Suprapubic skin (tissue), 4 donors: ENCODE measurements at places on chromosomes 3 and 15.

- no peak for DNase-seq
Observed at GRCh38 chr3:5087209-5087608, 34.9 kb upstream of the ARL8B start.

DNA sequence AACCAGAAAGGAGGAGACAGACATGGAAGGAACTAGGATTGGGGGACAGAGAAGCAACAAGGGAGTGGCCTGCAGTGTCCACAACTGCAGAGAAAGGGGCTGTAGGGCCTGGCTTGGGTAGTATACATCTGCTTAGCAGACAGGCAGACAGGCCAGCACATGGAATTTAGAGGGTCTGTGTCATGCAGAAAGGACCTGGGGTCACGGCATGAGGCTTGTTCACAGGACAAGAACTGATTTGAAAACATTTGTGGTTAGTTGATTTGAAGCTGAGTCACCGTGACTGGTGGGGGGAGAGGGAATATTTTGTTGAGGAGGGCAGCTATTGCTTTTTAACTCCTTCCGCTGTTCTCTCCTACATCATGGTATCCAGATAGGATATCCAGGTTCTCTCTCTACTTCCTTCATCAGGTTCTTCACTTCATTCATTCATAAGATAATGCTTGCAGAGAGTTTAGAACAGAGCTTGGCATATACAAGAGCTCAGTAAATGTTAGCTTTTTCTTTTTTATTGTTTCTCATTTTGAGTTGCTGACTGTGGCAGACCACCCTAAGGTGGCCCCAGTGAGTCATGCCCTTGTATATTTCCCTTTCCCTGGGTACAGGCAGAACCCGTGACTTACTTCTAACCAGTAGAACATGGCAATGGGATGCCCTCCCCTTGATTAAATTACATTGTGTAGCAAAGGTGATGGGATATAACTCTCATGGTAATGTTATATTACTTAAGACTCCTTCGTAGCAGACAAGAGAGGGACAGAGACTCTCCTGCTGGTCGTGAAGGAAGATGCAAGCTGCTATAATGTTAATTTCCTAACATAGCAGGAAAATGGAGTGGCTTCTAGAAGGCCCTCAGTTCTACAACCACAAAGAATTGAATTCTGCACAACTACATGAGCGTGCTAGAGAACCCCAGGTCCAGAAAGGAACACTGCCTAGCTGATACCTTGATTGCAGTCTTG, 95.0 kb upstream of the NMNAT3 start:
- no peak for DNase-seq

DNA sequence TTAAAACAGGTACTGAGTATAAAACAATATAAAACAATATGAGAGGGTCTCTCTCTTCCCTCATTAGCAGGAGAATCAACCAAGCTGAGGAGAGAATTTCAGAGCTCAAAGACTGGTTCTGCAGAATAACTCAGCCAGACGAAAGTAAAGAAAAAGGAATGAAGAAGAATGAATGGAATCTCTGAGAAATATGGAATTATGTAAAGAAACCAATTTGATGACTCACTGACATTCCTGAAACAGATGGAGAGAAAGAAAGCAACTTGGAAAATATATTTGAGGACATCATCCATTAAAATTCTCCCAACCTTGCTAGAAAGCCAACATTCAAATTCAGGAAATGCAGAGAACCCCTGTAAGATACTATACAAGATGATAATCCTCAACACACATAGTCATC, 630.9 kb downstream of the PYDC2 start:
- no peak for DNase-seq

GRCh38 chr3:132730891-132731580, 8.8 kb upstream of the NPHP3 start:
- no peak for DNase-seq

DNA sequence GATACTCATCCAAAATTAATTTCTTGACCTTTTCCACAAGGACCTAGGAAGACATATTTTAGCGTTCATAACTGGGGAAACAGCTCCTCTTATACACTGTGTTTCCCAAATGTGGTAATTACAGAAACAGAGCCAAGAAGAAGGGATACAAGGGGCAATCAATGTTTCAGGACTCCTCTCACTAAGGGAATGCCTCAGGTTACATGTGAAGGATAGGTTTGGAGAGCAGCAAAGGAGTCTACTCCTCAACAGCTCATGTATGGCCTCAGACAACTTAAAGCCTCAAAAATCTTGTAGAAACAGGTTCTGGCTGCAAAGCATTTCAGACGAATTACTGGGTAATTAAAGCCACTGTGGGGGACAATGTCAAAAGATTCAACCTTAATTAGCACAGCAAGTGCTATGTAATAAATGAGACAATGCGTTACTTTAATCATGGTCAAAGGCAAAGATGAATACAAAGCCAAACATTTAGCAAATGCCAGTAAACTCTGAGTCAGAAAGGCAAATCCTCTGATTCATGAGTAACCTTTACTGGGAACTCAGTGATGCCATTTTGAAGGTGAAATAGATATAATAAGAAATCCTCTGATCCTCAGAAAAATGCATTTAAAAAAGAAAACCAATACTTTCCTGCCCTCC, 1111.2 kb downstream of the TUSC7 start:
- DNase-seq = no peak

- no peak for DNase-seq
Observed at GRCh38 chr15:43552256-43552655, 34.8 kb downstream of the MAP1A start.

- DNase-seq = no peak
Observed at GRCh38 chr3:40070816-40071215, 238.7 kb upstream of the EIF1B start.

DNA sequence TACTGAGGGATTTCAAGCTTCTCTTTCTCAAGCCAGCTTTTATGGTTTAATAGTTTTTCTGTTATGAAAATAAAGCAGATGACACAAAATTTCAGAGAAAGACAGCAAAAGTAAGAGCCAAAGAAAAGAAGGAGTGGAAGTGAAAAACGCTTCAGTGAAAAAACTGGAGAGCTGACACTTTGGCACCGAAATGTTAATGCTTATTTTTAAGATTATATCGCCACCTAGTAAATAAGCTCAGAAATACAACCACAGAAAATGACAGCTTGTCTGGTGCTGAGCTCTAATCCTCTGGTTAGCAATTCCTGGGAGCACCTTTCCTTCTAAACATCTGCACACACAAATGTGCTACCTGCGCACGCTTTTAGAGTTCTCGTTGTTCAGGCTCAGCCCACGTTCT, 101.6 kb downstream of the ZPLD1 start:
- DNase-seq = no peak
